ENCODE measurements at places on chromosomes 12 and 14.

DNA sequence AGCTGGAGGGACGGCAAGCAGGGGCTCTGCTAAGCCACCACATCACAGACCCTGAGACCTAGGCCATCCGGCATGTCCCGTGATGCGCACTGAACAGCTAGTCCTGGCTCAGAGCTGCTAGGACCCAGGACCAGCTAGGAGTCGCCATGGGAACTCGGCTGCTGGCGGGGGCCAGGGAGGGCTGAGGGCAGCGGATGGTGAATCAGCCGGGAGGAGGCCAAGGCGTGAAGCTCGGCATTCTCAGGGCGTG, 5.1 kb downstream of the AHNAK2 start:
- DNase-seq: no peak

DNA sequence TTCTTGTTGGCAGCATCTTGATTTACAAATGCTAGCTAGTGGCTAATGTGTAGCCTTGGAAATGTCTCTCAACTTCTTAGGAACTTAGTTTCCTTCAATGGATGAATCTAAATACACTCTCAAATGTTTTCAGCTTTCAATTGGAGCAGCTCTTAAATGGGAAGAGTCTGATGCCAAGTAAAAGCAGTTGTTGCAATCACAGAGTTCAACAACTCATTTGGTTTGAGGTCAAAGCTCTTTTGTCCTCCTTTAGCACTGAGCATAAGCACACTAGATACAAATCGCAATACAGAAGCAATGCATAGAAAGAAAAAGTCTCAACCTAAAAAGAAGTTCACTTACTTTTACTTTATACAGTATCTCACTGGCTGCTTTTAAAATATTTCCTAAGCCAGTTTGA, 986.1 kb upstream of the FLRT2 start:
- no peak for DNase-seq

DNA sequence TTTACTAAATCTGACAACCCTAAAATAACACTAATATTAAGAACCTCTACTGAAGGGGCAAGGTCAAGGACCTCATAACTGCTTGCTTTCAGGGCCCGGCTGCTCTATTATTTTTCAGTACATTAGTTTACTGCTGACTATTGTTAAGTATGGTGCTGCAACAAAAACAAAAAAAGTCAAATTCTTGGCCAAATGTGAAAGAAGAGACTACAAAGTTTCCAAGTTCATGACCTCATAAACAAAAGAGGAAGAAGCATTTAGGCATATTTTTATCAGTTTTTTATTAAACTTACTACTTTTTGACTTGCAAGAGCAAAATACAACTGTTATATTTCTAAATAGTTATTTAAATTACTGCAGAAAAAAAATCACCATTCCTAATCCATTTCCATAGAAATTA, 109.8 kb upstream of the GPHB5 start:
- no peak for DNase-seq

GRCh38 chr12:57159311-57159710, 11.9 kb upstream of the LRP1-AS start:
- no peak for DNase-seq

- DNase-seq: no peak
Measured at GRCh38 chr14:49297102-49297501, 289.1 kb downstream of the RPS29 start.

DNA sequence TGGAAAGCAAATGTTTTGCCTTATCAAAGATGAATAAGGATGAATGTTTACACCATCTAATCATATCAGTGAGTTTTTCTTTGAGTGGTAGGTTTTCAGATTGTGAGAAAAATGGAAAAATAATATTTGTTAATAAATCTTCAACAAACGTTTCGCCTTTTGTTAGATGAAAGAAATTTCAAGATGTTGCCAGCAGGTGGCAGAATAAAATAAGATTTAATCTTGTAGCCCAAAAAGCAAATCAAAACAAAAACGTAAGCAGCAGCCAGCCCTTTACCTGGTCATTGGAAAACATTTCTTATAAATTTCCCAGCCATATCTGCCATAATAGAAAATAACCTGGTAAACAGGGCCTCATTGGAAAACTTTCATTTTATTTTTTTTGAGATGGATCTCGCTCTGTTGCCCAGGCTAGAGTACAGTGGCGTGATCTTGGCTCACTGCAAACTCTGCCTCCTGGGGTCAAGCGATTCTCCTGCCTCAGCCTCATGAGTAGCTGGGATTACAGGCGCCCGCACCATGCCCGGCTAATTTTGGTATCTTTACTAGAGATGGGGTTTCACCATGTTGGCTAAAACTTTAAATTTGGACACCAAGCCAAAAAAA, 15.4 kb upstream of the TMEM120B start:
- peak; percentile 66 for DNase-seq

GRCh38 chr14:67610491-67610890, 9.2 kb upstream of the ARG2 start:
- DNase-seq: no peak

GRCh38 chr14:35384455-35385041, 20.0 kb downstream of the NFKBIA start:
- peak; percentile 75 for DNase-seq
